ENCODE measurements at places on chromosomes 7 and 10. TPM values are rescaled to one million over a fixed set of nuclear protein-coding genes. Genes with fewer than 3 reads are reported as not detected.

The CDH23 gene
- total RNA-seq = 0.24 TPM

The POU6F2 gene
- total RNA-seq = not detected

The VOPP1 gene
- 95.4 TPM for total RNA-seq

The NOS3 gene
- 3.9 TPM for total RNA-seq

The MRM2 gene
- 17.8 TPM for total RNA-seq

The RASA4B gene
- 1.7 TPM for total RNA-seq

The AMPH gene
- 22.6 TPM for total RNA-seq

The ABCB4 gene
- total RNA-seq = 23.5 TPM

The WASHC2A gene
- total RNA-seq = 56.1 TPM

The IL6 gene
- 20.2 TPM for total RNA-seq

Data from hair follicle dermal papilla cell (primary cell).